ENCODE measurements at places on chromosomes 1 and 21.

- no peak for DNase-seq
Observed at GRCh38 chr1:154441241-154441888, 36.2 kb downstream of the IL6R start.

- DNase-seq = no peak
Observed at GRCh38 chr1:186636786-186637185, 43.4 kb downstream of the PTGS2 start.

GRCh38 chr1:204356997-204357396, 2.7 kb downstream of the PLEKHA6 start:
- DNase-seq = no peak

- no peak for DNase-seq
Observed at GRCh38 chr21:35525443-35525842, 476.3 kb upstream of the RUNX1 start.

DNA sequence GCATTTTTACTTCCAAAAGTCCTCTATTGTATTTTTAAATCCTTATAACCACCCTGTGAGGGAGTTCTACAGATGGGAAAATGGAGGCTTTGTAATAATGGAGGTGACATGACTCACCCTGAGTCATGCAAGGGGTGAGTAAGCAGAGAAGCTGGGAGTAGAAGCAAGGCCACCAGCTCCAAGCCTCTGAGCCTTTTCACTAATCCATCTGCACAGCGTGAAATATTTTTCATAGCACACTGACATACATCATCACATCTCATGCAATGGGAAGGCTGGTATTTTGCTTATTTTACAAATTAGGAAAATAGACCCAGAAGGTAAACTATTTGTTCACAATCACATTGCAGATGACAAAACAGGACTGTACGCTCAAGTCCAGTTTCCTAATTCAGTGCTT, 96.9 kb downstream of the KCNH1 start:
- no peak for DNase-seq

DNA sequence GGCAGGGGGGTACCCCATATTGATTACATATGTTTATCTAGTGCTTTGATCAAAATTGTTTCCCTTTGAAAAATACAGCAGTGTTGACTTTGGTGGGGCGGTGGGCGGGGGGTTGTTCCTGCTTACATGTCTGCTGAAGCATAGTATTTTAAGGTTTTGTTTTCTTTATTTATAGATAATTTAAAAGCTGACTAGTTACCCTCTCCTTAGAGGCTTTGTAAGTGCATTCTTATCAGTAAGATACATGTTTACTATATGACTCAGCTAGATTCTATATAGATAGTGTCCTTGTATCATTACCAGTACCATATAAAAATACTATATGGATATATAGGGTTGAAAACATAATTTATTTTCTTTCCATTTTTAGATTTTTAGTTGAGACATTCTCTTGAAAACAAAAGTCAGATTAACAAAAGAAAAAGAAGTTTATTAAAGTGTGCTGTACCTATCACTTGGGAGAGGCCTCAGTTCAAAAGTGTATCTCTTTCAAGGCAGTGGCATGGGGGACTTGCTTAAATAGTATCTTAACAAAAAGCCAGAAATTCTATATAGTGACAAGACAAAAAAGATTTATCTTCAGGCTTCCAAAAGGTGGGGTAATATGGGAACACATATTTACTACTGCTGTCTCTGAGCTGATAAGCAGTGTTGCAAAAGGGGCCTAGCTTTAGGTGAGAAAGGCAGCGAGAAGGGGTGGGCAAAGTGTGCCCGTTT, 79.0 kb downstream of the HS2ST1 start:
- DNase-seq = no peak

GRCh38 chr1:109850827-109851226, 59.8 kb upstream of the CSF1 start:
- no peak for DNase-seq

GRCh38 chr1:236989290-236990051, 14.8 kb downstream of the MT1HL1 start:
- no peak for DNase-seq
